ENCODE measurements at places on chromosomes 13 and 19.

DNA sequence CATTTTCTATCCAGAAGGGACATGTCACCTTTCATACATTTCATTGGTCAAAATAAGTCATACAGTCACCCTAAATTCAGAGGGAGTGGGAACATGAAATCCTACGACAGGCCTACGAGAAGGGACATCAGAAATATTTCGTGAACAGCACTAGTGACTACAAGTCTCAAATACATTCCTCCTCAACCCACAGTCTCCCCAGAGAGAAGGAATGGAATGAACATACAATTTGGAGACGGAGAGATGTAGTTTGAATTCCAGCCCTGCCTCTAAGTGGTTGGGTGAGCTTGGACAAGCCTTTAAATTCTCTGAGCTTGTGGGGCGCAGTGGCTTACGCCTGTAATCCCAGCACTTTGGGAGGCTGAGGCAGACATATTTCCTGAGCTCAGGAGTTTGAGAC lies 9.9 kb downstream of the SERTM1 start:
- DNase-seq = no peak

GRCh38 chr19:821231-821824 lies 427 bp downstream of the PLPPR3 start:
- DNase-seq = no peak

DNA sequence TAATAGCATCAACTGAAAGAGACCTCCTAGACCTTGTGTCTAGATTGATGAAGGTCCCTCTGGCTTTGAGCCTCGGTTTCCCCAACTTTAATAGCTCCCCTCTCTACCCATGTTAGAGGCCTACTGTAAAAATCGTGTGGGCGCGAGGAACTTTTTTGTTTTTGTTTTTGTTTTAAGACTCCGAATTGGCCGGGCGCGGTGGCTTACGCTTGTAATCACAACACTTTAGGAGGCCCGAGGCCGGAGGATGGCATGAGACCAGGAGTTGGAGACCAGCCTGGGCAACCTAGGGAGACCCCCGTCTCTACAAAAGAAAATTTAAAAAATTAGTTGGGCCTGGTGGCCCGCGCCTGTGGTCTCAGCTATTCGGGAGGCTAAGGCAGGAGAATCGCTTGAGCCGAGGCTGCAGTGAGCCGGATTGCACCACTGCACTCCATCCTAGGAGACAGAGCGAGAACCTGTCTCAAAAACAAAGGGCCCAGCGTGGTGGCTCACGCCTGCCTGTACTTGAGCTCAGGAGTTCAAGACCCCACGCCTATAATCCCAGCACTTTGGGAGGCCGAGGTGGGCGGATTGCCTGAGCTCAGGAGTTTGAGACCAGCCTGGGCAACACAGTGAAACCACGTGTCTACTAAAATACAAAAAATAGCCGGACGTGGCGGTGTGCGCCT lies 858 bp upstream of the PPP6R1 start:
- DNase-seq = no peak

DNA sequence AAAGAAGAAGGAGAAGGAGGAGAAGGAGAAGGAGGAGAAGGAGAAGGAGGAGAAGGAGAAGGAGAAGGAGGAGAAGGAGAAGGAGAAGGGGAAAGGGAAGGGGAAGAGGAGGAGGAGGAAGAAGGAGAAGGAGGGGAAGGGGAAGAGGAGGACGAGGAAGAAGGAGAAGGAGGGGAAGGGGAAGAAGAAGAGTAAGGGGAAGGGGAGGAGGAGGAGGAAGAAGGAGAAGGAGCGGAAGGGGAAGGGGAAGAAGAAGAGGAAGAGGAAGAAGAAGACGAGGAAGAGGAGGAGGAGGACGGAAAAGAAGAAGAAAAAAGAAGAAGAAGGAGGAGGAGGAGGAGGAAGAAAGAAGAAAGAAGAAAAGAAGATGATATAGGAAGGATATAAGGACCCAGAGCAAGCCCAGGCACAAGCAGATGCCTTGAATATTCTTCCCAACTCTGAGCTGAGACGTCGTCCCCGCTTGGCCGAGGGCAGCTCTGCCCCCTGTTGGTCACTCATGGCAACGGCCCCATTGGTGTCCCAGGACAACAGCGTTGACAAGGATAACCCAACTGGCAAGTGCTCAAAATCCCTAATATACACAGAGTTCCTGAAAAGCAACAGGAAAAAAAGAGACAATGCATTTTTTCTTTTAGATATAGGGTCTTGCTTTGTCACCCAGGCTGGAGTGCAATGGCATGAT lies 30.6 kb upstream of the IGSF23 start:
- DNase-seq = no peak

GRCh38 chr13:64627654-64628053 lies 2602.5 kb downstream of the PCDH9 start:
- DNase-seq = no peak

- no peak for DNase-seq
Observed at GRCh38 chr19:13339869-13340268, 166.4 kb downstream of the CACNA1A start.

DNA sequence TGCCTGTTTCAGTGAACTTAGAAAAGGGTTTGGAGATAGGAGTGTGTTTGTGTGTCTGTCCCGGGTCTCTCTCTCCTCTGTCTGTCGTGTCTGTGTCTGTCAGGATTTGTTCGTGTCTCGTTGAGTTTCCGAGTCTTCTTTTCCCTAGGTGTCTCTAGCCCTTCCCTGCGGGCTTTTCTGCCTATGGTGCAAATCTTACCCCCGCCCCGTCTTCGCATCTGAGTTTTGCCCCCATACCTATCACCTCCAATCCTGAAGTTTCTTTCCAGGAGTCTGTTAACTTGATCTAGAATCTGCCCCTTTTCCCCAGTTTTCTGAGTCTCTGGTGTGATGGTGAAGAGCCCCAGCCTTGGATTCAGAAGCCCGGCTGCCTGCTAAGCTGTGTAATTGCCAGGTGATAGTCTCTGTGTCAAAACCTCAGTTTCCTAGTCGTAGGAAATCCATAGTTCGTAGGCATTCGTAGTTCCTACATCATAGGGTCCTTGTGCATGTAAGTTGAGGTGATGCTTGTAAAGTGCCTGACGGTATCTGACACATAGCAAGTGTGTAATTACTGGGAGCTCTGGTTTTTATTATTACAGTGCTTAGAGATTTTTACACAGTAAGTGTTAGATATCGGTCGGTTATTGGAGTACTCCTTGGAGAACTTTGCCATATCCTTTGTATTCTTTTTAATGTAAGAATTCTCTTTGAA lies 782 bp downstream of the EPN1 start:
- no peak for DNase-seq

DNA sequence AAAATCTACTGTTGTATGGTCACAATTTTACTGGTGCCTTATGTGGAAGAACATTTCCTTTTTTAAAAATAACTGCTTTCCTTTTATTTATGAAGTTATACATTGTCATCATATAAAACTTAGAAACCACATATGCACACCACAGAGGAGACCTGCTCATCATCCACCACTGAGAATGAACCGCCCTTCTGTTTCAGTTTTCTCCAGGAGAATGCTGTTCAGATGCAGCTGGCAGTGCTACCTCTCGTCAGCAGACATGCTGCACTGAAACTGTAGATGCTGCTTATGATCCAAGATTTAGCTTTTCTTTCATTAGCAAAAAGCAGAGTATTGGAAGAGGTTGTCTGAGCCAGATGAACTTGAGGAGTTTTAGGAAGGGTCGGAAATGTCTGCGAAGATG lies 10.1 kb downstream of the SLC25A15 start:
- DNase-seq = no peak

- no peak for DNase-seq
Observed at GRCh38 chr13:32246468-32246867, 68.7 kb downstream of the ZAR1L start.

GRCh38 chr13:65260946-65261891 lies 1968.9 kb downstream of the PCDH9 start:
- DNase-seq = no peak

GRCh38 chr13:59957438-59957837 lies 206.3 kb downstream of the DIAPH3 start:
- no peak for DNase-seq

DNA sequence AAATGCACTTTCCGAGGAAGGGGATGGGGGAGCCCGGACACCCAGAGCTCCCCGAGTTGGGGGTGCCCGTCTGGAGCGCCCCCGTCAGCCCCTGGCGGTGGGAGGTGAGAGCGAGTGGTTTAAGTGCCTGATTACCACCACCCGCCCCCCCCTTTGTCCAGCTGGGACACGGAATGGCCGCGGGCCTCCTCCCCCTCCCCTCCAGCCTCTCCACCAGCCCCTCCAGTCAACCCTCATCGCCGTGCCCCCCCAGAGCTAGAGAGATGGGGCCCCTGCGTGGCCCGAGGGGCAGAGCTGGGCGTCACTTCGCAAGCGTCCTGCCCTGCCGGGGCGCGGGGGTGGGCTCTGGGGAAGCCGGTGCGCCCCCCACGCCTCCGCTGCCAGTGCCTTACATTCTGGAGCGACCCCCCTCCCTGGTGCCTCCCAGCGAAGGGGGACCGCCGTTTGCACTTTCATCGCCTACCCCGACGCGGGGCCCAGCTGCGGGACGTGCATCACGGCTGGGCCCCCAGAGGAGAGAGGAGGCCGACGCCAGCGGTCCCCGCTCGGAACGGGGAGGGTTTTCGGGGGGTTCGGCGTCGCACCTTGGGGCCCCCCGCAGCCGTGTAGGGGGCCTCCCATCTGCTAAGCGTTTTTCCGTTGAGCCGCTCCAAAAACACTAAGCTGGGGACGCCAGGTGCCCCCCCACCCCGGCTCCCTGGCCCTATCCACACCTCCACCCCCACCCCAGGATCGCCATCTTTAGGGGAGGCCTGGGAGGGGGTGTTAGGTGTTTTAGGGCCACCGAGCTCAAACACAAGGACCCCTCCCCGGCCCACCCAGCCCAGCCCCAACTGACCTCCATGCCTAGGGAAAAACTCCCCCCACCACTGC lies 16.4 kb downstream of the SMIM24 start:
- DNase-seq = no peak

DNA sequence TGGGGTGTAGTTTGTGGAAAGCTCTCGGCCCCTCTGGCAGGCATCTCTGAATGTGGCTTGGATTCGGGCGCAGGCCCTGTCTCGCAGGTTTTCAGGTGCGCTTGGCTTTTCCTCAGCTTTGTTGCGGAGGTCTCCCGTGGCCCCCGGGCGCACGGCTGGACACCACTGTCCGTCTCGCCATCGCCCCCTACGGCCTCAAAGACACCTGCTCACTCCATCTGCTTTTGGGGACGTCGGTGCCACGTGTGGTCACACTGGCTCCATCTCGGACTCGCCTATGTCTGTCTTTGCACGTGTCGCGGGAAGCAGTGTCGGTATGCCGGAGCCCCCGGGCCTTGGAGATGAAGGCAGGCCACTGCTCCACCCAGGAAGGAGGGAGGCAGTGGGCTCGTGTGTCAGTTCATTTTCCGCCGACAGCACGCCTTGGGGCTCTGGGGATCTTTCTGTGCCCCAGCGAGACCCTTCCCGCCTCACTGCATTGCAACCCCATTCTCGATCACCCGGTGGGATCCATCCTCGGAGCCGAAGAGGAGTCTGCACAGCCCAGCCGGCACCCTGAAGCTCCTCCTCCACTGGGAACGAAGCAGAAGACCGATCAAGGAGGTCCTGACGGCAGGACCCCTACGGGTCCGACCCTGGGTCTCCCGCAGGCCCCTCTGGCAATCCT lies 42.1 kb downstream of the ZNF146 start:
- no peak for DNase-seq

- DNase-seq = no peak
Observed at GRCh38 chr13:88063741-88064140, 392.6 kb downstream of the SLITRK5 start.

DNA sequence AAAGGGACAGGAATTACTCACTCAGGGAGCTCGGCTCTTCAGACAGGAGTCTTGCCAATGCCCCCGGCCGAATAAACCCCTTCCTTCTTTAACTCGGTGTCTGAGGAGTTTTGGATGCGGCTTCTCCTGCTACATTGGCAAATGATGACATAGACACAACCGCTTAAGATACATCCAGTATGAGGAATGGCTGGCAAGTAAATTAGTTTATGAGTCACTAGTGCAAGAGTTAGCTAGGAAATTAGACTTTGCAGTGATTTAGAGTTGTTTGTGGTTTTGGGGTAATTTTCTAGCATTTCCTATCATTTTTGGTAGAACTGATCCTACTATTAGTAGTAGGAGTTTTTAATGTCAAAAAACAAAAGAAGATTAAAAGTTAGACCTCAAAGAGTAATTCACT lies 166.2 kb downstream of the SLITRK1 start:
- no peak for DNase-seq

- no peak for DNase-seq
Observed at GRCh38 chr19:11423791-11424181, 4.7 kb upstream of the RGL3 start.

DNA sequence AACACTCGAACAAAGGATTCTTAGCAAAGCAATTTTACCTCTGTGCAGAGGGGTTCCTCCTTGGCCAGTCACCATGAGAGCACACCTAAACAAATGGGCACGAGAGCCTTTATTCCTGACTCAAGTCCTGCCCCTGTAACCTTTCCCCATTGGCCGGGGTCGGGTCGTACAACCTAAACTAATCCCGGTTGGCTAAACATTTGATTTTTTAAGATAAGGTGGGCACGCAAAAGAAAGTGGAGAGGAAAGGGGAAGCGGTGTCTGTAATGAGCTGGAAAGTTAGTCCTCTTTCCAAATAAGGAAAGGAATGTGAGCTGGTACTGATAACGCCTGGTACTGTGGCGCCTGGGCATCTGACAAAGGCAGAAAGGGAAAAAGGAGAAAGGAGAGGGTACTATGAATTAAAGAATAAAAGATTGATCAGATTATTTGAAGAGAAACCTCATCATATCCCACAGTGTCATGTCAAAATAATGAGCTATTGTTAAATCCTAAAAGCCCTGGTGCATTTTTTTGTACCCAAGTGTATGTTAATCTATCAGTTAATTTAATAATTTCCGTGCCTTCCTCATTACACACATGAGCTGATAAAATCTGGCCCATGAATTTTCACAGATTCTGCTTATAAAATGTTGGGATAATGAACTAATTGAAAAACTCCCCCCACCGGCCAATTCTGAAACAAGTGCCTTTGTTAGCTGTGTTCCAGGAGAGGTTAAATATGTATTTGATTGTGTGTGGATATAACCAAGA lies 335.7 kb downstream of the RFC3 start:
- no peak for DNase-seq

DNA sequence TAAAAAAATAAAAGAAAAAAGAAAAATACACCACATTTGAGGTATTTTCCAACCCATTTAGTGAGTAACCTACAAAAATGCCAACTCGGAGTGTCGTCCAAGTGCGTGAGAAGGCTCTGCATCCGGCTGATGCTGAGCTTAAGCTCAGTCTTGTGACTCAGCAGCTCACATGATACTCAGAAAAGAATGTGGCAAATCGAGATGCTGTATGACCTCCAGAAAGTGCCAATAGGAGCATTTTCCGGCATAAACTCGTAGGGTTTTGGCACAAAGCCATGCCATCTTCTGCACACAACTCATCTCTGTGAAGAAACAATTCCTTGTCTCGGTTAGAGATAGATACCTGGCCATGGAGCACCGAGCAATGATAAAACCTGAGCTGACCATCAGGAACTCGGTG lies 58.5 kb downstream of the TRPM4 start:
- DNase-seq = no peak

DNA sequence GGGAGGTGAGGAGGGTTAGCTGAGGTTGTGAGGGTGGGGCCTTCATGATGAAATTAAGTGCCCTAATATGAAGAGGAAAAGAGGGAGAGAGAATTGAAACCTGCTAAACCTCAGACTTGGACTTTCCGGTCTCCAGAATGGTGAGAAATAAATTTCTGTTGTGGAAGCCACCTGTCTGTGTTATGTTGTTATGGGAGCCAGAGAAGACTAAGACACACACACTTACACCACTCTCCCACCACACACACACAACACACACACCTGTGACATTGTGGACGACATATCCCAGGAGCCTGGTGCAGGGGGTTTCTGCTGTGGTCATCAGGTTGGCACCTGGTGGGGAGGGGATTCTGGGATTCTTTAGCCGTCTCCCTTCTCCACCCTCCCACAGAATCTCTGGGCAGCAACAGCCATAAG lies 14.0 kb downstream of the KLK4 start:
- no peak for DNase-seq

GRCh38 chr19:17180997-17181702 lies 34.0 kb upstream of the USE1 start:
- DNase-seq = no peak

All from GM04503 (cell line).